ENCODE measurements at places on chromosomes 6 and 20. TPM values are rescaled to one million over a fixed set of nuclear protein-coding genes. Genes with fewer than 3 reads are reported as not detected.

Gene RUNX2
- 1.5 TPM for total RNA-seq

Gene LPA
- total RNA-seq: not detected

Gene KAT14
- total RNA-seq: 14.7 TPM

Gene MEP1A
- total RNA-seq: not detected

Gene MAP7
- 0.49 TPM for total RNA-seq

Gene DEFB112
- total RNA-seq: not detected

Gene PGC
- total RNA-seq: not detected

Gene SCGN
- not detected for total RNA-seq

Gene C6orf163
- 0.82 TPM for total RNA-seq

Gene LTA
- total RNA-seq: not detected

Gene PBOV1
- total RNA-seq: not detected

Gene TPBG
- total RNA-seq: 14.6 TPM

Gene KIF25
- not detected for total RNA-seq

Gene LY6G6F
- total RNA-seq: not detected

Gene TRAPPC3L
- total RNA-seq: not detected

Data from A375 (cell line).